ENCODE measurements at places on chromosomes 16 and 17. TPM values are rescaled to one million over a fixed set of nuclear protein-coding genes. Genes with fewer than 3 reads are reported as not detected.

DNA sequence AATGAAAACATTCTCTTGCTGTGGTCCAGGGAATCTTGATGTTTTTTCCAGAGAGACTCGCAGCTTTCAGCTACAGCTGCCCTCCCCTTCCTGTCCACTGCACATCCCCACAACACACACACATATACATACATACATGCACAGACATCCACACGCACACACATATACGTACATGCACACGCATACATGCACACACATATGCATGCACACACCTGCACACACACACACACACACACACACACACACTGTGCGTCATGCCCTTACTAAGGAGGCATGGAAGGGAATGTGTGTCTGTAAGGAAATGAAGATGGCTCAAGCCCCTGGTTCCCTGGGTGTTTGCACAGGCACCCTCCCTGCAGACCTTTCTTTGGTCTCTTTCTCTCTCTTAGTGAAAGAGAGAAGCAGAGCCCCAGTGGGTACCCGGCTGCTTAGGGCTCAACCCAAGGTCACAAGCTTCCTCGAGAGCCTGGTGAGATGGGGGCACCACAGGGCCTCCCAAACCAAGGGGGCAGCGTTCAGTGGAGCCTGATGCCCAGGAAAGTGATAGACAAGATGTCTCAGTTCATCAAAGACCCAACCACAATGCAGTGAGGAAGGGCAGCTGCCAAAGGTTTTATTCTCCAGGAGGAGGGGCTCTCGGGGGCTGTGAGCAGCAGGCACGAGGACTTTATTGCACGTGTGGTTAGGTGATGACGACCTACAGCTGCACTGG, 33.3 kb downstream of the TNFRSF13B start:
- peak; percentile 37 for DNase-seq

GRCh38 chr16:20901068-20901435, 481 bp downstream of the LYRM1 start:
- no peak for DNase-seq

Gene CACNA1G
- total RNA-seq: not detected

Gene TBC1D3K
- not detected for total RNA-seq

All from Peyer's patch (tissue), 4 donors.